Stimulated activated CD4-positive, alpha-beta T cell treated with anti-CD3 and anti-CD28 coated beads, Interleukin-15, amount 100 ng/mL, for 48 hours (primary cell): ENCODE measurements at places on chromosomes 3 and 15.

DNA sequence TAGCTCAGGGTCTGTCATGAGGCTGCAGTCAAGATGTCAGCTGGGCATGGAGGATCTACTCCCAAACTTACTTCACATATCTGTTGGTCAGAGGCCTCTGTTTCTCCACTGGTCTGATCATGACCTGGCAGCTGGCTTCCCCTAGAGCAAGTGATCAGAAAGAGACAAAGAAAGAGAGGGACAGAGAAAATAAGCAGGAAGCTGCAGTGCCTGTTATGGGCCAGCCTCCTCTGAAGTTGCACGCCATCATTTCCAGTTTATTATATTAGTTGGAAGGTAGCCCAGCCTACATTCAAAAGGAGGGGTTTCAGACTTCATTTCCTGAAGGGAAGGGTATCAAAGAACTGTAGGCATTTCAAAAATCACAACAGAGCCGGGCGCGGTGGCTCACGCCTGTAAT is 5.0 kb upstream of the RPP25 start:
- DNase-seq = no peak

GRCh38 chr15:80875568-80876347 is 96.6 kb downstream of the CEMIP start:
- no peak for DNase-seq

DNA sequence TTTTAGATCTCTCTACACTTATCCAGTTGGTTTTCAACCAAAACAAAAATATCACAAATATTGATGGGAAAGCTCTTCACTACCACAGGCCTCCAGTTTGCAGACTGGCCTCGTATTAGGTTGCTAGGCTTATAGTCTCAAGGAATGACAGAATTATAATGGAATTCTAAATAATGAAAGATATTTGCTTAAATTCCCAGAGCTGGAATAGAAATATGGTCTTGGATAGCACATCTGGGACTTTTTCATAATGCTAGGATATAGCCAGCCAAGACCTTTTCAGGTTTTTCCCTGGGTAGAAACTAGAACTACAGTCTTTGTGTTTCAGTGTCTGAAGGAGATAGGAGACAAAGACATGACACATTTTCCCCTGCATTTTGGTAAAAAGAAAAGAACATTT is 121.9 kb upstream of the STAC start:
- DNase-seq = no peak

- no peak for DNase-seq
Measured at GRCh38 chr15:82272154-82272553, 9.5 kb downstream of the SAXO2 start.

- no peak for DNase-seq
Measured at GRCh38 chr15:66655997-66656396, 46.0 kb upstream of the SMAD6 start.

- DNase-seq = no peak
Measured at GRCh38 chr15:33722673-33723015, 245.7 kb upstream of the CHRM5 start.

- peak; percentile 39 for DNase-seq
Measured at GRCh38 chr3:107429320-107430181, 52.3 kb downstream of the CCDC54 start.

DNA sequence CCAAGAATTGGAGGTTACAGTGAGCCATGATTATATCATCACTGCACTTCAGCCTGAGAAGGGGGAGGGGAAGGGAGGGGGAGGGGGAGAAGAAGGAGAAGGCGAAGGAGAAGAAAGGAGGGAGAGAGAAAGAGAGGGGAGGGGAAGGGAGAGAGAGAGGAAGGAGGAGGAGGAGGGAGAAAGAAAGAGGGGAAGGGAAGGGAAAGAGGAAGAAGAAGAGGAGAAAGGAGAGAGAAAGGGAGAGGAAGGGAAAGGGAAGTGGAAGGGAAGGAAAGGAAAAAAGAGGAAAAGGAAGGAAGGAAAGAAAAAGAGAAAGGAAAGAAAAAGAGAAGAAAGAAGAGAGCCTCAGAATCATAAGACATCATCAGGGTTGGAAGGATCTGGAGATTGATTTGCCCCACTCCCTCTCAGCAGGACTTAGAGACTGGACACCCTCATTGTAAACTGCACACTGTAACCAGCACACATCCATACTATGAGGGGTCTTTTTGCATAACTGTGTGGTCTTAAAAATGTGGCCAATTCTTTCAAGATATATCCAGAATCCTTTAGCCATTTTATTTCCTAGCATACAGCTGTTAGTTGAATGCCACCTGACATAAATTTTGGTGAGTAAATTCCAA is 130.9 kb downstream of the CMSS1 start:
- DNase-seq = no peak

GRCh38 chr3:23356923-23357322 is 153.8 kb downstream of the UBE2E2 start:
- DNase-seq = no peak

- no peak for DNase-seq
Measured at GRCh38 chr3:192062186-192062585, 601.2 kb downstream of the PYDC2 start.

DNA sequence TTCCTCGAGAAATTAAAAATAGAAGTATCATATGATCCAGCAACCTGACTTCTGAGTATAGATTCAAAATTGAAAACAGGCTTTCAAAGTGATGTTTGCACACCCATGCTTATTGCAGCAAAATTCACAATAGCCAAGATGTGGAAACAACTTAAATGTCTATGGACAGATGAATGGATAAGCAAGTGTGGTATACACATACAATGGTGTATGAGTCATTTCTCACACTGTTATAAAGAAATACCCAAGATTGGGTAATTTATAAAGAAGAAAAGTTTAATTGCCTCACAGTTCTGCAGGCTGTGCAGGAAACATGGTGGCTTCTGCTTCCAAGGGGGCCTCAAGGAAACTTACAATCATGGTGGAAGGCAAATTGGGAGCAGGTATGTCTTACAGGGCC is 100.8 kb downstream of the KLF13 start:
- no peak for DNase-seq

DNA sequence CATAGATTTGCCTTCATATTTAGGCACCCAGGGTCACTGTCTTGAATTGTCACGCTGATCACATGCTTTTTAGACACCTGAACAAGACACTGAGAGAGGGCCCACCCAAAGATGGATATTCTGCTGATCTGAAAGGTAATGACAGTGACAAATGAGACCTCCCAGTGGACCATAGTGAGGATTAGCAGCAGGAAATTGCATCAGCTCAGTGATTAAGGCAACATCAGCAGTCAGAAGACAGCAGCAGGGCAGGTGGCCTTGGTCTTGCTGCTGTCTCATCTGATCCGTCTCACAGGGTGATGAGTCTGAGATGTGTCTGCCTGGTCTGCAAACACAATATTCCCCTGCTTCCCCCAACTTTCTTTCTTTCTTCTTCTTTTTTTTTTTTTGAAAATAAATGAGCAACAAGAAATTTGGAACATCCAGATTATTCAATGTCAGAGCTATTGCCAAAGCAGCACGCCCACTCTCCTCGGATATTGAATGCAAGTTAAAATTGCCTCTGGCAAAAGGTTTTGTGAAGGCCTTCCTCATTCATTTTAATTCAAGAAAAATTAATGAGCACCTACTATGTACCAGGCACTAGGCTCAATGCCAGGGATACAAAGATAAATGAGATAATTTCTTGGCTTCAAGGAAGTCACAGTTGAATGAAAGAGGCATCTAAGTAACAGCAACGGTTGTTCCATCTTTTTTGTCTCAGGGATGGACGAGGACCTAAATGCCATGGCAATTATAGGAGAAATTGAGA is 14.1 kb downstream of the OTOL1 start:
- DNase-seq = no peak

DNA sequence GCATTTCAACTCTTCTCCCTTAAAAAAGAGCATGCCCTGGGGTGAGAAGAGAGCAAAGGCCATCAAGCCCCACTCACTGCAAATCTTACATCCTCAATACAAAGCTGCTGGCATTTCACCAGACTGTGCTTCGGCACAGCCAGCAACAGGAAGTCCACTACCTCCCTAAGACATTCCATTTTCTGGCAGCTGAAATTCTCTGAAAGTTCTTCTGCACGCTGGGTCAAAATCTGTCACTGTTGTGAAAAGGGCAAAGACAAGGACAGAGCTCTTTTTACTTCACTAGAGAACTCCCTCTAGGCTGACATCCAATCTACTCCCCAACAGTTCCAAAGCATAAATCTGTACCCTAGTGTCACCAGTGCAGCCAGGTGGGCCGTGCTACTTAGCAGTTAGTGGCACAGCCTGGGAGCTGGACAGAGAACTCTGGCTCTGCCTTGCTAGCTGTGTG is 6.3 kb downstream of the MTMR10 start:
- no peak for DNase-seq

DNA sequence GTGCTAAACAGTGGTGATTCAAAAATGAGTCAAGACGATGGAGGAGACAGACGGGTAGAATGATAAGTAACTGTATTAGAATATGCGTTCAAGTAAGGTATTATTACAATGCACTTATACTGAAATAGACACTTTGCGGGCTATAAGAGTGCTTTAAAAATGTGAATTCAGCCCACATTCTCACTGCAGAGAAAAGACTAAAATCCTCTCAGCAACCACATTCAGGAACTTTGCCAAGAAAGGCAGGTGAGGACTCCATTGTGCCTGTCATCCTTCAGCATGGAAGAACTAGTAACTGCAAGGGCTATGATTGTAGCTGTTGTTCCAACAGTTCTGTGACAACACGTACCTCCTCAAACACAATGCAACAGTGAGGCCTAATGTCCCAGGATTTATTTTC is 272.0 kb downstream of the RORA start:
- DNase-seq = no peak

DNA sequence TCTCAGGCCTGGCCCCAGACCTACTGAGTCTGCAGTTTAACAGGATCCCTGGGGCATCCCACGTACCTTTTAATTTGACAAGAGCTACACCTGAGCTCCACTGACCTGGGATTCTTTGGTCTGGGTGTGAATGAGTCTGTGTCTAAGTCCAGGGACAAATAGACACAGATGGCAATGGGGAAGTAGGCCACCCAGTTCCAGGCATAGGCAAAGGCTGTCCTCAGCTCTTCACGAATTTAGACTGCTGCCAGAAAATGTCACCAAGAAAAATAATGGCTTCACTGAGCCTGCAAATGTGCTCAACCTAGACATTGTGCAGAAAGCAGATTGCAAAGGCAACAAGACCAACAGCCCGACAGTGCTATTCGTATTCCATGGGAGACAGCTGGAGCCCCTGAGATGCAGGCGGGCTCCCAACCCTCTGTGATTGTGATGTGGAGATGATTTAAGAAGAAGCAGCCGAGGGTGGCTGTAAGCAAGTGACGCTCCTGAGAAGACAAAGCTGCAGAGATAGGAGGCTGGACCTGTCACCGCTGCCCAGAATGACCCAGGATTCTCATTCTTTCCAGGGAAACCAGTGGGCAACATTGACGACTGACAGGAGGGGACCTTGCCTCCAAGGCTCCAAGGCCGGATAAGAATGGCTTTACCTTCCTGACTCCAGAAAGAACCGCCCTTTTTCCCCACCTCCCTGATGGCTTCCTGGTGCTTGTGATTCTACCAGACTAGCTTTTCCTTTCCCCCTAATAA is 39.8 kb upstream of the IREB2 start:
- no peak for DNase-seq

GRCh38 chr15:38714309-38715072 is 149.9 kb upstream of the RASGRP1 start:
- no peak for DNase-seq

GRCh38 chr3:71786217-71786549 is 1.2 kb upstream of the PROK2 start:
- no peak for DNase-seq

- DNase-seq = no peak
Measured at GRCh38 chr15:48868536-48868935, 9.4 kb upstream of the EID1 start.

GRCh38 chr3:110419096-110419495 is 652.5 kb upstream of the NECTIN3 start:
- DNase-seq = no peak

DNA sequence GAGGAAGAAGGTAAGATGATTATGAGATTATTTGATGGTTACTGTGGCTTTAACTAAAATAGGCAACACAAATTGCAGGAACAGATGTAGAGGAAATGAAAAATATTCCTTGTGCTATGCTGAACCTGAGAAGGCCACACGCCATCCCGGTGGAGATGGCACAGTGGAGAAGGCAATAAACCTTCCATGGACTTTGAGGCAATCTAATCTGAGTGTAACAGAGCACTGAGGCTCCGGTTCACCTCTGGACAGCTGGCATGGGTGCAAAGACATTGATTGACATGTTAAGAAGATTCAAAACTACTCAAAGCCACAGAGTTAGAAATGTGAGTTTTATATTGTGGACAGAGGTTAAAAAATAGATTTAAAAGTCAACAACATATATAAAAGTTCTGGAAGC is 535.7 kb downstream of the AGBL1 start:
- no peak for DNase-seq

DNA sequence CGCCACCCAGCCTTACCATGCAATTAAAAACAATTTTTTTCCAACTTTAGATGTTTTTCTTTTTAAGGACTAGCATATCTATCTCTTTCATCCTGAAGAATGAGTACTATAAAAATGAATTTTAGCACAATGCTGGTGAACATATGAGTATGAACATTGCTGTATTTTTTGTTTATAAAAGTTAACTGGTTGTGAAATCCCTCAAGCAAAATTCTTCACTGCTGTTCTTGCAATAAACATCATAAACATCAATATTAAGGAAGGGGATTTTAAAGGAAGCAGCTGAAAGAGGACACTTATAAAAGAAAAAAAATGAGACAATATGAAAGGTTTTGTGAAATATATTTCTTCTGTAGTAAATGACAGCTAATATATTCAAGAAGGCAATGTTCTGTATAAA is 3.0 kb downstream of the PLSCR4 start:
- DNase-seq = no peak

DNA sequence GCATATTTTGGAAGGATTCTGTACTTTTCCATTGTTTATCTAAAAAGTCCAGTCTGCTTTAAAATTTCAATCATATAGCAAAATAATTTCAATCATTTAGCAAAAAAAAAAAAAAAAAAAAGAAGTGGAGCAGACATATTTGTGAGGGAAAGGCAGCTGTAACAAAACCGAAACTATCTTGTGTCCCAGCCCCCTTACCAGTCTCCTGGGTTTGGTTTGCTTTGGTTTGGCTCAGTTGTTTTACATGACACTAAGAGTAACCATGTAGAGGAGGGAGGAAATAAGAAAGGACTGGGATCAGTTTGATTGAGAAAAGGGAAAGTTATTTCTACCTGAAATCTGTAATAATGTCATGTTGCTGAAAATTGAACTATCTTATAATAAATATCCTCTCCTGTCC is 158.8 kb upstream of the GADL1 start:
- no peak for DNase-seq

GRCh38 chr3:99218468-99218867 is 317.0 kb upstream of the DCBLD2 start:
- DNase-seq = no peak
